Peyer's patch (tissue), 4 donors: ENCODE measurements at places on chromosomes 5 and 9.

- H3K36me3 ChIP-seq, result no peaks in the 10 kb centered on the region
- peak overlapping the region; percentile 42 for H3K27ac ChIP-seq
- peak; percentile 41 for DNase-seq
- H3K27me3 ChIP-seq, result no peaks in the 10 kb centered on the region
- H3K4me1 ChIP-seq, result peaks cover 41% of the 10 kb centered on the region
These were observed 8.9 kb downstream of the IRF1 start for GRCh38 chr5:132481596-132482211.

GRCh38 chr5:765948-766631 is 18.4 kb downstream of the ZDHHC11B start:
- H3K27ac ChIP-seq, result no peak overlapping the region
- no peaks in the 10 kb centered on the region for H3K4me1 ChIP-seq
- peak; percentile 43 for DNase-seq

GRCh38 chr9:134887219-134887618 is 6.6 kb downstream of the FCN2 start:
- H3K4me1 ChIP-seq, result no peaks in the 10 kb centered on the region
- no peaks in the 10 kb centered on the region for H3K36me3 ChIP-seq
- H3K27me3 ChIP-seq, result no peaks in the 10 kb centered on the region
- no peak overlapping the region for H3K4me3 ChIP-seq
- no peak for DNase-seq

DNA sequence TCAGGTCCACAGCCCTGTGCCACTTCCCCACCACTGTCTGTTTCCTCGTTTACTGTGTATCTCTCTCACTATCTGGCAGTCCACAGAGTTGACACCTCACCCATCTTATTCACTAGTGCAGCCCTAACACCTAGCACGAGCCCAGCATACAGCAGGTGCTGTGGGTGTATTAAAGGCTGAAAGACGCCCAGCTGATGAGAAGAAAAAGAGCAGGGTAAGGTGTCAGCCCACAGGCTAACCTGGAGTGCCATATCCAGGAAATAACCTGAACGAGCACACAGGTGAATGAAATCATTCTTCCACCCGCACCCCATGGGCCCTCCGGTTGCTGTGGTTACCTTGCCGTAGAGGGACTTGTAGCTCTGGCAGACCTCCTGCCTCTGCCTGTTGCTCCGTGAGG is 18.6 kb downstream of the ANXA6 start:
- H3K4me3 ChIP-seq, result no peak overlapping the region
- H3K27ac ChIP-seq, result no peak overlapping the region
- peaks cover 20% of the 10 kb centered on the region for H3K4me1 ChIP-seq

DNA sequence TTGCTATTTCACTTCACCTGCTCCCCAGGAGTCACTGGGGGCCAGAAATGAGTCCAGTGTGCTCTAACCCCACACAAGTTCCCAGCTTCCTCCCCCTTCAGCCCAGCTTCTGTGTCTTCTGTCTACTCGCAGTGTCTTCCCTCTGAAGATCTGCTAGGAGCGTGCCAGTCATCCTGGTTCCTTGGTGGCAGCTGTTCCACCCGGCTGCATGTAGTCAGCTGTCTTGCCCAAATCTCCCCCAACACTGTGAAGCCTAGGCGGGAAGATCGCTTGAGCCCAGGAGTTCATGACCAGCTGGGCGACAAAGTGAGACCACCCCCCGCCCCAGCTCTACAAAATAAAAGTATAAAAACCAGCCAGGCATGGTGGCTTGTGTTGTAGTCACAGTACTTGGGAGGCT is 154.0 kb downstream of the GDNF start:
- H3K4me3 ChIP-seq, result no peak overlapping the region
- H3K27ac ChIP-seq, result no peak overlapping the region
- no peak for DNase-seq
- H3K27me3 ChIP-seq, result no peaks in the 10 kb centered on the region

DNA sequence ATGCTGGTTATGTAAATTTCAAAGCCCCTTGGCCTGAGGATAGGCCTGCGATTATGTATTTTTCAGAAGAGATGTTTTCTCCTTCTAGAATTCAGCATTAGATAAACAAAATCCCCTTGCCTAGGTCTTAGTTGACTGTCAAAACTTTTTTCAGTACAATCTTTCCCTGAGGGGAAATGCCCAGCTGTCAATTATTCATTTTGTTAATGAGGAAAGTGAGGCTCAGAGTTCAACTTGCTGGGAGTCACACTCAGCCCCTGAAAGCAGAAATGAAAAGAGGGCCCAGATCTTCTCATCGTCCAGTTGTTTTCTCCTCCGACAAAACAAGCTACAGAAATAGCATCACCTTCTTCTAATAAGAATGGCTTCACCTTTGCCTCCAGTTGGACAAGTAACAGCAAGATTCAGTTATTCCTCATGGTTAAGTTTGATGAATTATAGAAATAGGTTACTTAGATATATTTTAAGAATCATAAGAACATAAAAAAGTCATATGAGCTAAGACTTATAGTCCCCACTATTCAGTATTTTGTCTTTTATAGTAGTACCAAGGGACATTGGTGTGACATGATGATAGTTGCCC is 627.1 kb upstream of the WWC1 start:
- no peaks in the 10 kb centered on the region for H3K4me1 ChIP-seq
- no peak overlapping the region for H3K4me3 ChIP-seq
- H3K27ac ChIP-seq, result no peak overlapping the region
- no peak for DNase-seq
- no peaks in the 10 kb centered on the region for H3K36me3 ChIP-seq
- H3K27me3 ChIP-seq, result no peaks in the 10 kb centered on the region

GRCh38 chr5:148730942-148731898 is 76.9 kb upstream of the HTR4 start:
- no peaks in the 10 kb centered on the region for H3K27me3 ChIP-seq
- H3K36me3 ChIP-seq, result no peaks in the 10 kb centered on the region
- no peak overlapping the region for H3K27ac ChIP-seq

DNA sequence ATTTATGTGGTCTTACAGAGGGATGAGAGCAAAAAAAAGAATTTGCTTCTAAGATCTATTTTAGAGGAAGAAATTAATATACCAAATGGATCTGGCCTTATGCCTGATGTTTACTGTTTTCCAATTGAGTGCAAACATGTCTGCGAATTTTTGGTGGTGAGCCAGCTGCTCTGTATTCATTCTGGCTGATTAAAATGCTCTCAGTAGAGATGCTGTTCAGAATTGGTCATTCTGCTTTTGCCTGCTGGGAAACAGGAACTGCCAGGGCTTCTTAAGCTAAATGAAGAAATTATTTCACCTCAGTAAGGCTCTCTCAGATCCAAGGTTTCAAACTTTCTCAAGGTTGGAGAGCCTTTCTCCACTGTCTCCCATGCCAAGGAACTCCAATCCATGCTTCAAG is 132.0 kb upstream of the SV2C start:
- DNase-seq, result no peak
- no peak overlapping the region for H3K4me3 ChIP-seq
- H3K27ac ChIP-seq, result no peak overlapping the region
- H3K27me3 ChIP-seq, result no peaks in the 10 kb centered on the region
- H3K4me1 ChIP-seq, result no peaks in the 10 kb centered on the region

DNA sequence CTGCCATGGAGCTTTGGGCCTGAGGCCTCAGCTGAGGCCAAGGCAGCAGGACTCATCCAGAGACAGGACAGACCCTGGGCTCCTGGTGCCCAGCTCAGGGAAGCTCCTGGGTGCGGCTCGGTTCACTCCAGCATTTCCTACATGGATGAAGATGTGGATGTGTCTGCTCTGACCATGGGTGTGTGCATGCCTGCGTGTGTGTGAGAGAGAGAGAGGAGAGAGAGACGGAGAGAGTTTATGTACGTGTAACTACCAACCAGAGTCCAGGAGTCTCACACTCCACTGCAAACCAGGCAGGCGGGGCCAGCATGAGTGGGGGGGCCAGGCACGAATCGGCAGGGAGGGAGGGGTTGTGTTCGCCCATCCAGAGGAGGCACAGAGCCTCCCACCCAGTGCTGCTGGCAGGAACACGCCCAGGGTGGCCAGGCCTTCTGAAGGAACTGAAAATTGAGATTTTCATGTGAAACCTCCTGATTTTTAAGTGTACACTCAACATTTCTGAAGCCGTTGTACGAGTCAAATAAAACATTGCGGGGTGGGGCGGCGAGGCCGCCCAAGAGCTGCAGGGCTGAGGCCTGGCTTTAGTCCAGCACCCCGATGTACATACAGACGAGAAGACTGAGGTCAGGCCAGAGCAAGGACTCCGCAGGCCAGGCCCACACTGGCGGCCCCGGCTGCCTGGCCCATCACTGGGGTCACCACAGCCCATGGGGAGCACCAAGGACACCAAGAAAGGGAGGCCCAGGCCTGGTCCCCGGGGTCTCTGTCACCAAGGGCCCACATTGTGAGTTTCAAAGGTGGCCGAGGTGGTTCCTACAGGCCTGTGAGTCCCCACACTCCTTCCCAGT is 88.7 kb downstream of the ADAMTS2 start:
- DNase-seq, result peak; percentile 32
- no peak overlapping the region for H3K27ac ChIP-seq
- no peak overlapping the region for H3K4me3 ChIP-seq
- H3K4me1 ChIP-seq, result no peaks in the 10 kb centered on the region
- no peaks in the 10 kb centered on the region for H3K27me3 ChIP-seq

DNA sequence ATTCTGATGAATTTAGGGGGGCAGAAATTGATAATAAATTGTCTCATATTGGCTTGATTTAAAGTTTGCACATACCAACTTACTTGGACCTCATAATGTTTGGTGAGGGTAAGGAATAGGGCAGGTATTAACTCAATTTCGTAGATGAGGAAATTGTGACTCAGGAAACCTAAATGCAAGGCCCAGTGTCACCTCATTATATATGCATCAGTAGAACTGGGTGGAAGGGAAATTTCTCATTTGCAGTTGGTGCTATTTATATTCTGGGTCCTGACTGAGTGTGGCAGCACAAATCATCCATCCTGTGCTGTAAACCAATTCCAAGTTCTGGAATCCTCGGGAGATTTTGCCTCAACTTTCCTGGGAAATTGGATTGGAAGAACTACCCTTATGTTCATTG is 103.0 kb downstream of the SPATA31D1 start:
- no peak overlapping the region for H3K27ac ChIP-seq
- no peaks in the 10 kb centered on the region for H3K27me3 ChIP-seq
- no peaks in the 10 kb centered on the region for H3K36me3 ChIP-seq
- DNase-seq, result no peak
- no peak overlapping the region for H3K4me3 ChIP-seq

- no peaks in the 10 kb centered on the region for H3K4me1 ChIP-seq
- DNase-seq, result no peak
- no peak overlapping the region for H3K4me3 ChIP-seq
These were observed 8.3 kb downstream of the ZNF483 start for GRCh38 chr9:111533099-111533790.

- no peaks in the 10 kb centered on the region for H3K4me1 ChIP-seq
- no peak for DNase-seq
- no peak overlapping the region for H3K27ac ChIP-seq
- H3K27me3 ChIP-seq, result no peaks in the 10 kb centered on the region
- H3K36me3 ChIP-seq, result no peaks in the 10 kb centered on the region
These were observed 87.5 kb upstream of the SSBP2 start for GRCh38 chr5:81838307-81838906.

GRCh38 chr5:102271759-102272158 is 24.3 kb downstream of the SLCO4C1 start:
- no peak overlapping the region for H3K27ac ChIP-seq
- no peaks in the 10 kb centered on the region for H3K27me3 ChIP-seq
- H3K36me3 ChIP-seq, result no peaks in the 10 kb centered on the region
- DNase-seq, result no peak

DNA sequence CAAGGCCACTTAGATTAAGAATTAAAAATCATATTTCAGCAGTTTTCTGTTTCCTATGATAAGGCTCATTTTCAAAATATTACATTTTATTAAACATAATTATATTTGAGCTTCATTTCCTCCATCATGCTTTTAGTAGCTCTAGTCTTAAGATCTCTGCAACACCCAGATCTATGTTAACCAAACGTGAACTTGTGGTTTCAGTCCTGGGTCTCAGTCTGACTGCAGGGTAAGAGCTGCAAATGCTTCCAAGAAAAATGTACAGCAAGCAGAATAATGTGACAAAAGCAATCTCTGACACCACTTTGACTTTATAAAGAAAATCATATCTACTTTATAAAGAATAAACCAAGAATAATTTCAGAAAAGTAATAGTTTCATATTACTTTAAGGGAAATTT is 512.4 kb downstream of the SEMA5A start:
- H3K4me1 ChIP-seq, result no peaks in the 10 kb centered on the region
- no peak overlapping the region for H3K27ac ChIP-seq
- no peaks in the 10 kb centered on the region for H3K27me3 ChIP-seq
- no peak for DNase-seq
- H3K4me3 ChIP-seq, result no peak overlapping the region

- peaks cover 15% of the 10 kb centered on the region for H3K4me1 ChIP-seq
- no peak for DNase-seq
- no peaks in the 10 kb centered on the region for H3K36me3 ChIP-seq
- H3K4me3 ChIP-seq, result no peak overlapping the region
- no peaks in the 10 kb centered on the region for H3K27me3 ChIP-seq
These were observed 19.3 kb downstream of the ABHD17B start for GRCh38 chr9:71891557-71892189.

DNA sequence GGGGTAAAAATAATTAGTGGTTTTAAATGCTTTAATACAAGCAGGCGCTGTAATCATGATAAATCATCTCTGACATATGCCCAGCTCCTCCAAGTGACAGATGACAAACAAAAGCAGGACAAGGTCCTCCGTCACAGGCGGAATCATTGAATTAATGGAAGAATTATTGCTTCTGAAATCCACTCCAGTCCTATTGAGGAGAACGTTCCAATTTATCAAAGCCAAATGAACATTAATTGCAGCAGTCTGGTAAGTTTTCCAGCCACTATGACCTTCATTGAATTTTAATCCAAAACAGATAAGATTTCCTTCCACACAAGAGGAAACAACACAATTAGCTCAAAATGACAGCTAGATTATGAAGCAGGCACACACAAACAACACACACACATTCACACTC is 136.8 kb downstream of the ASTN2 start:
- no peaks in the 10 kb centered on the region for H3K4me1 ChIP-seq
- no peaks in the 10 kb centered on the region for H3K27me3 ChIP-seq
- H3K4me3 ChIP-seq, result no peak overlapping the region
- H3K36me3 ChIP-seq, result no peaks in the 10 kb centered on the region
- no peak for DNase-seq

GRCh38 chr5:79873187-79873586 is 117.9 kb downstream of the MTX3 start:
- H3K4me1 ChIP-seq, result no peaks in the 10 kb centered on the region
- no peak overlapping the region for H3K4me3 ChIP-seq
- no peak for DNase-seq
- H3K27ac ChIP-seq, result no peak overlapping the region
- no peaks in the 10 kb centered on the region for H3K36me3 ChIP-seq
- no peaks in the 10 kb centered on the region for H3K27me3 ChIP-seq

- no peaks in the 10 kb centered on the region for H3K36me3 ChIP-seq
- no peak overlapping the region for H3K27ac ChIP-seq
- no peaks in the 10 kb centered on the region for H3K27me3 ChIP-seq
- no peak for DNase-seq
- H3K4me3 ChIP-seq, result no peak overlapping the region
- H3K4me1 ChIP-seq, result no peaks in the 10 kb centered on the region
These were observed 36.2 kb downstream of the LIX1 start for GRCh38 chr5:97106216-97106581.
